ENCODE measurements at places on chromosomes 2 and 18.

GRCh38 chr2:45715601-45716379 lies 64.3 kb downstream of the PRKCE start:
- no peak for DNase-seq

GRCh38 chr2:100928235-100928634 lies 73.9 kb upstream of the RPL31 start:
- no peak for DNase-seq

DNA sequence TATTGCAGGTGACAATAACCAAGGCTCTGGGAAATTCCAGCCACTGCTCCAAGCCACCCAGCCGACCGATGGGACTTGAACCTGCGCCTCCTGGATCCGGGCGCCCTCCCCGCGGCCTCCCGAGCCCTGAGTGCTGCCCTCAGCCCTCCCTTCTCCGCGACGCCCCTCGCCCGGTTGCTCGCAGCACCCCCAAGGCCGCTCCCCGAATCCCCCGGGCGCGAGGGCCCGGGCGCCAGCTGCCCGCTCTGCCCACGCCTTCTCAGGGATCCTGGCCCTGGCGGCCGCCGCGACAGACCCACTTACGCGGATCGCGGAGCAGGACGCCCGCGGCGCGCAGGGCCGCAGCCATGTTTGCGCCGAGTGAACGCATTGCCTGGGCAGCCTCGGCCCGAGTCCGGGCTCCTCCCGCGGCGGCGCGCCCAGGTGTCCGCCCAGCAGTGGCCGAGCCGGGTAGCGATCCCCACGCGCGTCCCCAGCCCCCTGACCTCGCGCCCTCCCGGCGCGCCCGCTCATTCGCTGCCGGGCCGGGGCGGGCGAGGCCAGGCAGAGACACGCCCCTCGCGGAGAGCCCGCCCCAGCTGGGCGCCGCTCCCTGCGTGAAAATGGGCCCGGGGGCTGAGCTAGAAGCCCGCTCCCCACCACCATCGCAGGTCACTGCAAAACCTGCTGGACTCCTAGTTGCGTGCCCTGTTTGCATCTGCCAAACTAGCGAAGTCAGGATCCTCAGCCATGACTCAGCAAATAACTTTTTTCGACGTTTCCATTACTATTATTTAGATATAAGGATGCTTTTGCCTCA lies at the start of gene FECH:
Gene FECH, minus strand, starts transcription at position 452 of the 799 bp plus-strand sequence. Its CDS starts 82 bp downstream, at position 370.
- DNase-seq: peak; percentile 67

DNA sequence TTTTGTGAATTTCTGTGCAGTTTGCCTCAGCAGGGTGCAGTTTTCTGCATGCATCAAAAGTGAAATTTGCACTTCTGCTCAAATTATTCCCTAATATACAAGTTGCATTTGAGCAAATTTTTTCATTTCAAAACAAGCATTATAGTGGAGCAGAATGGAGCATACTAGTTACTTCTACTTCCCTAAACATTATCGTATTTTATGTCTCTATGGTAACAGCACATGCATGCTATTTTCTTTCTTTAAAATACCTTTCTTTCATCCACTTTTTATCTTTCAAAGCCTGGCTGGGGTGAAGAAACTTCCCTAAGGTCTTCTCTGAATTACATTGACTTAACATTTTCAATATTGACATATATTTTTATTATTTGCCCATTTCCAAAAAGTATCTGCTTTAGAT lies 11.2 kb downstream of the RHBDD1 start:
- DNase-seq: no peak

GRCh38 chr2:67502346-67503065 lies 105.4 kb downstream of the ETAA1 start:
- no peak for DNase-seq

GRCh38 chr2:214881647-214882202 lies 72.2 kb upstream of the BARD1 start:
- no peak for DNase-seq

GRCh38 chr2:130837175-130837810 lies 579 bp downstream of the ARHGEF4 start:
- no peak for DNase-seq

GRCh38 chr18:50806208-50806616 lies 13.6 kb downstream of the MRO start:
- DNase-seq: peak; percentile 88

- no peak for DNase-seq
These were observed 4.6 kb downstream of the CHRNG start for GRCh38 chr2:232543928-232544631.

GRCh38 chr18:9362869-9363268 lies 28.3 kb downstream of the TWSG1 start:
- no peak for DNase-seq

GRCh38 chr2:23235292-23235691 lies 149.7 kb upstream of the KLHL29 start:
- DNase-seq: no peak

Measured in HL-60 (cell line).